A673 (cell line): ENCODE measurements at places on chromosomes 16 and 17. TPM values are rescaled to one million over a fixed set of nuclear protein-coding genes. Genes with fewer than 3 reads are reported as not detected.

DNA sequence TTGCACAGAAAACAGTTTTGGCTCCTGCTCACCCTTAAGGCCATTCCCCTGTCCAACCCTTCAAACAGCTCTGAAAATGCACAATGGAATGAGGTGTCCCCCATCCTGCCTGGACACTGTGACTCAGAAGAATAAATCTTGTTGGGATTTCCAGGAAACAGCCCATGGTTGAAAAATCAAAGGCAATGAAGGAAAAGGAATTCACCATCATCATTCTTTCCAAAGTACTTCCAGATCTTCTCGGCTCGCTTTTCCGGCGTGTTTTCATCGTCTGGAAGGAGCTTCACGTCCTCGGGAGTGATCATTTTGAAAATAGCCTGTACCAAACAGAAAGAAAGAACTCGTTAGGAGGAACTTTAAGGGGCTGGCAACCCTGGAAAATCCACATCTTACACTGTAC is 4.3 kb downstream of the RCVRN start:
- no peak for DNase-seq

- no peak for DNase-seq
Observed at GRCh38 chr16:60776281-60776680, 1260.0 kb downstream of the CDH8 start.

GRCh38 chr17:34673516-34673915 is 94.1 kb downstream of the TMEM132E start:
- DNase-seq, result no peak

DNA sequence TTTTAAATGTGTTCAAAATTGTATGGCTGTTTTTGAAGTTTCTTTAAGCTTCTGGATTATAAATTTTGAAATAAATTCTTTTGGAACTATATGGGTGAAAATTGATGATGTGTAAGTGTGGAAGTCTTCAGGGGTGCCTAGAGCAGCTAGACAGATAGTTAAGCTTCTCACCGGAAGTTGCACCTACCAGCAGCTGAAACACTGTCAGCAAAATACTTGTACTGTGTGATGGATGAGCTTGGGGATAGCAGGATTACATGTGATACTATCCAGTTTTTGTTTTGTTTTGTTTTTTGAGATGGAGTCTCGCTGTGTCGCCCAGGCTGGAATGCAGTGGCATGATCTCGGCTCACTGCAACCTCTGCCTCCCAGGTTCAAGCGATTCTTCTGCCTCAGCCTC is 19.7 kb downstream of the RBL2 start:
- DNase-seq, result no peak

DNA sequence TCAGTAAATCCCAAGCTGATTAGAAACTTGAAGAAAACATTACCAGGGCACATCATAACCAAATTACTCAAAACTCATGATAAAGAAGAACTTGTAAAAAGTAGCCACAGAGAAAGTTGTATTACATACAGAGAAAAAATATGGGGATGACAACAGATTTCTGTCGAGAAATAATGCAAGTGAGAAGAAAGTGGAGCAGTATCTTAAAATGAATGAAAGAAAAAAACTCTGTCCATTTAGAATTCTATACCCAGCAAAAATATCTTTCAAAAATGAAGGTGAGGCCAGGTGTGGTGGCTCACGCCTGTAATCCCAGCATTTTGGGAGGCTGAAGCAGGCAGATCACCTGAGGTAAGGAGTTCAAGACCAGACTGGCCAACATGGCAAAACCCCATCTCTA is 165.9 kb downstream of the PARN start:
- DNase-seq, result no peak

DNA sequence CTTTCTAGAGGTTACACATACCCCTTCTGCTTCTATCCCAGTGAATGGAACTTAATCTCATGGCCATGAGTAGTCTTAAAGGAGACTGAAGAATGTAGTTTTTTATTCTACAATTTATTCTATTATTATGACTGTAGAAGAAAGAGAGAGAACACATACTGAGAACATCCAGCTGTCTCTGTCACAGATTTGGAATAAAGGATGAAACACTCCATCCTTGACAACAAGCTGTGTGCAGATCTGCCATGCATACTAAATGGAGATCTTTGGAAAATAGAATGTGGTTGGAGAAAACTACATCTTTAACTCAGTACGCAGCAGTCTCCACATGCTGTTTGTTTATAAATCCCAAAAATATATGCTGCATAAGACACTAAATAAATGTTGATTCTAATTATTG is 54.1 kb upstream of the NUDT7 start:
- DNase-seq, result no peak

- peak; percentile 62 for DNase-seq
Observed at GRCh38 chr17:67125417-67125816, 81.1 kb downstream of the CACNG1 start.

DNA sequence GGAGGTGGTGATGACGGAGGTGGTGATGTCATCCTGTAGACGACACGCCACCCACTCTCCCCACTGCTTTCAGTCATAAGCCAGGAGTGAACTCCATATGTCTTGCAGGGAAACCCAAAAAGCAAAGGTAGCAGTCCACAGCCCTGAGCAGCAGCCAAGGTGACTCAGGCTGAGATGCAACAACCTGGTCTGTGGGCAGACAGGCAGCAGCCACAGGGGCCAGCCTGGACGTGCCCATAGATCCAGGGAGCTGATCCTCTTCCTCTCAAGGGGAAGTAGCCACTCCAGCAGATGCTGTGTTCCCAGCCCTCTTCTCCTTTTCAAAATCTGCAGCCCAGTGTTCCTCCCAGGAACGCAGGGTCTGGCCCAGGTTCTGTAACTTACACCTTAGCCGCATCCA is 17.3 kb upstream of the CIITA start:
- DNase-seq, result no peak

CASKIN2 gene
- 32.6 and 32.7 TPM in 2 replicates for total RNA-seq

ATF7IP2 gene
- total RNA-seq, result 20.9 and 21.9 TPM in 2 replicates
